ENCODE measurements at places on chromosomes 1 and 21.

DNA sequence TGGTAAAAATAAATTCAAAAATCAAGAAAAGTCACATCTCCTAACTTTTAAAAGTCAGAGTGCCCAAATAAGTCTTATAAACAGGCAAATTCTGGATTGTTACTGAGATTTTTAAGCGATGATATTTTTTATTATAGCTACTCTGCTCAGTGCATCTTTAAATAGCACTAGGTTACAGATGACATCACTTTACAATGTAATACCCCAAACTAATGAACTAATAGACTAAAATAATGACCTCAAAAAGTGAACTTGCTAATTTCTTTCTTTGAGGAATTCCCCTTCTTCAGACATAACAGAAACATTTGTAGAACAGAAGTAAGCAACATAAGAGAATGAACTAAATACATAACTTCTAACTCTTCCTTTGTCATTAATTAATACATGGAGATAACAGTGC lies 33.0 kb upstream of the ACTA1 start:
- DNase-seq: no peak

DNA sequence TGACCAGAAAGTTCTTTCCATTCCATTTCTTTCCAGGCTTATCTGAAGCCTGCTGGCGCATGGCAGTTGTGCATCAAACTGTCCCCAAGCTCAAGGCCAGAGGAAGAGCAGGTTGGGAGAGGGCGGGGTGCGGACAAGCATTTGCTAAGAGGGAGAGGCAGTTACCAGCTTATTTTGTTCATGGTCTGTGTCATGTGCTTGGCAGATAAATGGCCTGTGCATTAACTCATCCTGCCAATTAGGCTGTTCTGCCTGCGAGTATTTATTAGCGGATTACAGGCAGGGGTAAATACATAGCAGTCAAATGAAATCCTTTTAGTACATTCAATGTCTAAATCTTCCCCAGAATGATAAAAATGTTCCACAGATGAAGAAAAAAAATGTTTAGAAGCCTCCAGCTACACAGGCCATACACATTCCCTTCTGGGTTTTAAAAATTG lies 48.9 kb upstream of the B3GALNT2 start:
- DNase-seq: no peak

GRCh38 chr1:221172841-221173240 lies 293.6 kb downstream of the HLX start:
- no peak for DNase-seq

DNA sequence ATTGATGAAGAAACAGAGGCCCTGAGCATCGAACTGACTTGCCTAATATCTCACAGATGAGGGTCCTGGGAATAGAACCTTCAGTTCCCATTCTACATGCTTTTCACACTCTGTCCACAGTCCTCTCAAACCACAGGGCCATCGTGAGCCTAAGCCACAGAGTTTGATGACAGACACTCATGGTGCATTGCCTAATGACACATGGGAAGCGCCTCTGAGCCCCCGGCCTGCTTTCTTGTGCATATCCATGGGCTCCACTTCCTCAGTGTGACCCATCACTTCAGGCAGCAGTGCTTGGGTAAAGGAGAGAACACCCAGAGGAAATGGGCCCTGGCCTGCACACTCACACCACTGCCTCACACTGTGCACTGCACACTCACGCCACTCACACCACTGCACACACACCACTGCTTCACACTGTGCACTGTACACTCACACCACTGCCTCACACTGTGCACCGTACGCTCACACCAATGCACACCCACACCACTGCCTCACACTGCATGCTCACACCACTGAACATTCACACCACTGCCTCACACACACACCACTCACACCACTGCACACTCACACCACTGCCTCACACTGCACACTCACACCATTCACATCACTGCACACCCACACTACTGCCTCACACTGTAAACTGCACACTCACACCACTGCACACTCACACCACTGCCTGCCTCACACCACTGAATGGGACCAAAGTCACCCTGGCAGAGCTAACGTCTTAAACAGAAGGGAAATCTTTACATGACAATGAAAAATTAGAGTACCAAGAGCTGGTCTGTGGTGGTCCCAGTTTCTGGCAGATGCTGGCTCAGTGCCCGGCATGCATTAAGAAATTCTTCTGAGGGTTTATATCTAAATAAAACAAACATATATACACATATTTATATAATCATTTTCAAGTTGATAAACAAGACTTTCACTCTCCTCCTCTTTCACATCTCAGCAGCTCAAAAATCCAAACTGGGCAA lies 53.0 kb downstream of the KANK4 start:
- DNase-seq: no peak

DNA sequence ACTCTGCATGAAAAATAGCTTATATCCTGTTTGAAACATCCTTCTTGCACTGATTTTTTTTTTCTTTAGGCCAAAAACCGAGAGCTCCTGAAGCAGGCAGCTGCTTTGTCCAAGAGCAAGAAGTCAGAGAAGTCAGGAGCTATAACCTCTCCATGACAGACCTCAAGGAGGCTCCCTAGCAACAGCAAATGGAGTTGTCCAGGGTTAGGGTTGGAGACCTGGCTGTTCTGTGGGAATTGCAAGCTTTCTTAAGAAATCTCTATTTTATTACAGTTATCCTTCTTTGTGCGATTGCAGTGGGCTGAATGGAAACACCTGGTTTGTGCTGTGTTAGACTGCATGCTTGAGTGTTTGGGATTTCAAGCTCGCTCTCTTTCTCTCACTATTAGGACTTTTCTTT lies 12.6 kb upstream of the STX12 start:
- DNase-seq: no peak

- no peak for DNase-seq
Observed at GRCh38 chr1:58524353-58524945, 22.1 kb downstream of the OMA1 start.
